GM23338 (cell line): ENCODE measurements at places on chromosomes 2 and 18. TPM values are rescaled to one million over a fixed set of nuclear protein-coding genes. Genes with fewer than 3 reads are reported as not detected.

The UBE2E3 gene
- 84.9 and 112 TPM in 2 replicates for total RNA-seq

DNA sequence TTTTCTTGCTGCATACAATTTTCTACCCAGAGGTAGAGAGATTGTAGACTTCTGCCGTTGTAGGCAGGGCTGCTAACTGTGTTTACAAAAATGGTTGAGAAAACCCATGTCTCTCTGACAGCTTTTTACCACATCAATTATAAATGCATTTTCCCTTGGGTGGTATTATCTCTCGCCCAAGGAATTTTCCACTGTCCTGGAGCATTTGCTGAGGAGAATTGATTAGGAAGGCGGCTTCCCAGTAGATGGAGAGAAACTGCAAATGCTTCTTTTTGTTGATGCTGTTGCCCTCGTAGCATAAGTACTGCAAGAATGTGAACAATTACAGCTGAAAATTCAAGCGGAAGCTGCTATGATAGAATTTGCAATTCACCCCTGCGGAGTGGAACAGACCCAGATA lies 1007.7 kb upstream of the KLHL29 start:
- H3K27ac ChIP-seq: no peak overlapping the region
- no peak overlapping the region for H3K4me3 ChIP-seq
- no peaks in the 10 kb centered on the region for H3K27me3 ChIP-seq
- H3K4me1 ChIP-seq: no peaks in the 10 kb centered on the region
- H3K36me3 ChIP-seq: no peaks in the 10 kb centered on the region; the same call in 1 of the 2 replicates

The XIRP2 gene
- 0.08 and 0.17 TPM in 2 replicates for total RNA-seq

GRCh38 chr2:190678444-190679162 lies 29.7 kb downstream of the NAB1 start:
- H3K4me1 ChIP-seq: peaks cover 54% of the 10 kb centered on the region
- H3K27me3 ChIP-seq: no peaks in the 10 kb centered on the region
- no peak overlapping the region for H3K4me3 ChIP-seq
- DNase-seq: peak; percentile 39

DNA sequence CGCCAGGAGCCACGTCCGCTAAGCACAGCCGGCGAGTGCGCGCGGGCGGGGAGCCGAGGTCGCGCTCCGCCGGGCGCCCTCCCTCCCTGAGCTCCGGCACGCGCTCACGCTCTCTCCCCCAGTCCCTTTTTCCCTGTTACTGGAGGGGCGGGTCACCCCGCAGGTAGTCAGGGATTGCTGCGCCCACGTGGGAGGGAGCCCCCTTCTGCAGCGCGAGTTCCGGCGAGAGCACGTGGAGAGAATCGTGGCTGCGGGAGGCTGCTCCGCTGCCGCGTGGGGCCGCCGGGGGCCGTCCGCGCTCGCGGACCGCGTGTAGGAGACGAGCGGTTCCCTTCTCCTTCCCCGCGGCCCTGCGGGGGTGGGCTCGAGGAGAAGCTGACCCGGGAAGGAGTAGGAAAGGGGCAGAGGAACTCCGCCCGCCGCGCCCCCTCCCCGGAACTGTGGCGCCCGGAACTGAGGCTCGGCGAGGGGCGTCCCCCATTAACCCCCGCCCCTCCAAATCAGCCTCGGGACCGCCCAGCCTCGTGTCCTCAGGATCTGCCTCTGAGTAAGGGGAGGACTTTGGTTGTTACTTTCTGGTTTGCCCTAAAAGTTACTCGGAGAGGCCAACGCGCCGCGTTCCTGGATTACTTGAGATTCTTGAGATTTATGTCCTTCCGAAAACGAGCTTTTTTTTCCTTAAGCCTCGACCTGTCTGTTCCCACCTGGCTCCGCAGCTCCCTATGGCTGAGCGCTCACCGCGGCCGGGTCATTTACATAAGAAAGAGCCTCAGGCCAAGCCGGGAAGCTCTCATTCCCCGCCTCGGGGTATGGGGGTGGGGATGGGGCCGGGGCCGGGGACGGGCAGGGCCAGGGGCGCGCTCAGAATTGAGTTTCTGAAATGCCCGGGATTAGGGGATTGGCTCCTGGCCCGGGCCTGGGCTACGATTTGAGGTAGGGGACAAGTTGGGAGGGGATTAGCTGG lies 1.1 kb downstream of the HK2 start:
- no peaks in the 10 kb centered on the region for H3K27me3 ChIP-seq
- peak overlapping the region; percentile 99 for H3K27ac ChIP-seq
- H3K36me3 ChIP-seq: no peaks in the 10 kb centered on the region
- H3K4me3 ChIP-seq: peak overlapping the region; percentile 98
- DNase-seq: peak; percentile 97

The DQX1 gene
- total RNA-seq: 0.52 and 0.74 TPM in 2 replicates

The TXNDC2 gene
- total RNA-seq: not detected in 2 replicates

The CFAP65 gene
- total RNA-seq: 0.23 and 0.38 TPM in 2 replicates

The FABP1 gene
- not detected in 2 replicates for total RNA-seq

The GATA6 gene
- not detected in 2 replicates for total RNA-seq

GRCh38 chr2:47299555-47299954 lies 103.4 kb upstream of the MSH2 start:
- H3K27ac ChIP-seq: no peak overlapping the region
- no peak overlapping the region for H3K4me3 ChIP-seq
- no peaks in the 10 kb centered on the region for H3K36me3 ChIP-seq

The GPR75 gene
- total RNA-seq: 2.3 and 4.1 TPM in 2 replicates

GRCh38 chr2:75462206-75462605 lies 98.5 kb downstream of the EVA1A start:
- no peak overlapping the region for H3K27ac ChIP-seq
- peaks cover 9% of the 10 kb centered on the region; the same call in 1 of the 2 replicates for H3K4me1 ChIP-seq
- DNase-seq: no peak
- no peaks in the 10 kb centered on the region for H3K36me3 ChIP-seq

The LYG2 gene
- total RNA-seq: 1.2 TPM in 1 of 2 replicates, not detected in the other

GRCh38 chr2:223735035-223735640 lies 102.2 kb downstream of the AP1S3 start:
- no peak overlapping the region for H3K4me3 ChIP-seq
- no peaks in the 10 kb centered on the region for H3K27me3 ChIP-seq
- no peaks in the 10 kb centered on the region for H3K4me1 ChIP-seq
- no peaks in the 10 kb centered on the region for H3K36me3 ChIP-seq

- no peaks in the 10 kb centered on the region for H3K27me3 ChIP-seq
- no peak overlapping the region for H3K4me3 ChIP-seq
- H3K36me3 ChIP-seq: no peaks in the 10 kb centered on the region
- no peak overlapping the region for H3K27ac ChIP-seq
- H3K4me1 ChIP-seq: 0 out of 2 replicates have a peak, but pooled peaks cover 2% of the 10 kb centered on the region
These were observed 40.5 kb upstream of the POLE4 start for GRCh38 chr2:74917702-74918619.

DNA sequence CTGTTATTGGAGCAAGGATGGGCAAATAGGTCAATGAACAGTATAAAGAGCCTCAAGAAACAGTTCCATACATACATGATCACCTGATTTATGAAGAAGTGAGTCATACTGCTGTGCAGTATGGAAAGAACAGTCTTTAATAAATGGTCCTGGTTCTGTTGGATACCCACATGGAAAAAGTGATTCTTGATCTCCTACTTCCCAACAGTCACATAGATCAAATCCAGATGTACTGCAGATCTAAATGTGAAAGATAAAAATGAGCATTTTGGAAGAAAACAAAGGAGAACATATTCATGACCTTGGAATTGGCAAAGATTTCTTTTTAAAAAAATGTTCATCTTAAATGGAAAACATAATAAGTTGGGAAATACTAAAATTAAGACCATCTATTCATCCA lies 75.8 kb downstream of the CCDC148 start:
- DNase-seq: no peak
- no peaks in the 10 kb centered on the region for H3K4me1 ChIP-seq

- H3K4me3 ChIP-seq: no peak overlapping the region
- no peaks in the 10 kb centered on the region for H3K36me3 ChIP-seq
- H3K27me3 ChIP-seq: no peaks in the 10 kb centered on the region
- DNase-seq: no peak
- H3K4me1 ChIP-seq: no peaks in the 10 kb centered on the region
These were observed 211.6 kb downstream of the PID1 start for GRCh38 chr2:229059331-229060033.

DNA sequence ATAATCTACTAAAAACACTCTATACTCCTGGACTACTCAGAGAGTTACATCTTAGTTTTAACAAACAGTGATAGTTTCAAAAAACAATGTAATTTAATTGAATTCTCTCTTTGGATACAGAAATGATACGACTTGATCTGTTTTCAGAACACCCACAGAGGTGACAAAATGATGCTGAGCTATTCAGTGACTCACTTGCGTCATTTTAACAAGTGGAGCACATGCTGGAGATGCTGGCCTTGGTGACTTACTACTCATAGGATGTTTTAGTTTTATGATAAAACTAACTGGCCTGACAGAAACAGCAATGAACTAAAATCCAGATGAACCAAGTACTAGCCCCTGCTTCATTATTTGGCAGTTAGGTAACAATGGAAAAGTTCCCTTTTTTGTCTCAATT lies 101.3 kb upstream of the ITGB6 start:
- H3K4me1 ChIP-seq: peaks cover 11% of the 10 kb centered on the region
- H3K36me3 ChIP-seq: no peaks in the 10 kb centered on the region
- H3K27ac ChIP-seq: no peak overlapping the region

GRCh38 chr2:190360561-190360960 lies 17.2 kb downstream of the INPP1 start:
- no peaks in the 10 kb centered on the region for H3K4me1 ChIP-seq
- no peak overlapping the region for H3K4me3 ChIP-seq
- H3K27ac ChIP-seq: no peak overlapping the region
- DNase-seq: no peak
- no peaks in the 10 kb centered on the region for H3K36me3 ChIP-seq

DNA sequence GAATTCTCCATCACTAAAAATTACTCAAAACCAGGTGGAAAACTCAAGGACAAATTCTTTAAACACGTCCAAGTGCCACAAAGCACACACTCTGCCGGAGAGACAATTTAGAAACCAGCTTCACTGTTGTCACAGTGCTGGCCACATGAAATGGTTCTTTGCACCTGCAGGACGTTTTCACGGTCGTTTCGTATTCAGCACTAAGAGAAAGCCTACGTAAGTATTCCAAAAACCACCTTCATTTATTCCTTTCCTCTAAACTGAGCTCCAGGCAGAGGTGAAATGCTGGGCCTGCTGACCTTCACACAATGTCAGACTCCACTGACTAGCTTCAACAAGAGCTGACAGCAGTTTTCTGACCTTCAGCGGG lies 680 bp downstream of the ATP5F1A start:
- no peaks in the 10 kb centered on the region for H3K27me3 ChIP-seq
- H3K27ac ChIP-seq: peak overlapping the region; percentile 68
- H3K36me3 ChIP-seq: peaks cover 25% of the 10 kb centered on the region
- DNase-seq: no peak
- peak overlapping the region; percentile 100 for H3K4me3 ChIP-seq
- peaks cover 10% of the 10 kb centered on the region for H3K4me1 ChIP-seq

- no peak overlapping the region for H3K27ac ChIP-seq
- H3K4me1 ChIP-seq: peaks cover 5% of the 10 kb centered on the region; the same call in 1 of the 2 replicates
- H3K27me3 ChIP-seq: peaks cover 32% of the 10 kb centered on the region
- H3K4me3 ChIP-seq: peak overlapping the region; percentile 78
- no peaks in the 10 kb centered on the region for H3K36me3 ChIP-seq
These were observed 491 bp downstream of the L3MBTL4 start for GRCh38 chr18:6414118-6414722.

The LDAH gene
- total RNA-seq: 25.4 and 37.5 TPM in 2 replicates

The ABCB11 gene
- total RNA-seq: not detected in 2 replicates

DNA sequence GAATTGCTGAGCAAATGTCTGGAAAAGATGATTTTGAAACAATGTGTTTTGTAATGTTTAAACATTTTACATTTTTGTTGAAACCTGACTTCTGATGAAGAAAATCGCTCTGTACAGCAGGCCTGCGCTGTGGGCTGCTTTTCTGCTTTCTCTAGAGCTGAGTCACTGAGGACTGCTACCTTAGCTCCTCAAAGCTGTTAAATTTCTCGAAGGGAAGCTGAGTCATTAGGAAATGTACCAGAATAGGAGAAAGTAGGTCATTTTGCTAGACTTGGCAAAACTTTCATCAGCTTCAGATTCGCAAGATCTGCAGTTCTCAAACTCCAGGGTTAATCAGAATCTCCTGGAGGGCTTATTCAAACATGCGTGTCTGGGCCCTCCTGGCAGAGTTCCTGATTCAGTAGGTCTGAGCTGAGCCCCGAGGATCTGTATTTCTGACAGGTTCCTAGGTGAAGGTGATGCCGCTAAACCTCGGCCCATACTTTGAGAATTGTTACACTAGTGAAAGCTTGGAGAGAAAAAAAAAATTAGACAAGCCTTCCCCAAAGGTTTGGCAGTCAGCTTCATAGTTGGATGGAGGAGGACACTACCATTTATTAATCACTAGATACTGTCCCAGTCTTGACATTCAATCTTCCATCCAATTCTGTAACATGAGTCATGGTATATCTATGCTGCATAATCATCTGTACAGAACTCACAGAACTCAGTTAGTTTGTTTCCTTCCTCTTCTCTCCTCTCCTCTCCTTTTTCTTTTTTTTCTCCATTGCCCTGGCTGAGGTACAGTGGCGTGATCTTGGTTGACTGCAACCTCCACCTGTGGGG lies 297.6 kb downstream of the PARD3B start:
- H3K36me3 ChIP-seq: no peaks in the 10 kb centered on the region
- no peak overlapping the region; the same call in 1 of the 2 replicates for H3K27ac ChIP-seq
- no peaks in the 10 kb centered on the region for H3K27me3 ChIP-seq
- DNase-seq: no peak

The SKA1 gene
- total RNA-seq: 25.1 and 25.7 TPM in 2 replicates

The TWIST2 gene
- total RNA-seq: 12.5 and 13.6 TPM in 2 replicates

The CD8B2 gene
- not detected in 2 replicates for total RNA-seq

- no peak for DNase-seq
- H3K27me3 ChIP-seq: no peaks in the 10 kb centered on the region
- no peak overlapping the region for H3K27ac ChIP-seq
- no peaks in the 10 kb centered on the region for H3K36me3 ChIP-seq
- no peak overlapping the region for H3K4me3 ChIP-seq
- H3K4me1 ChIP-seq: no peaks in the 10 kb centered on the region
These were observed 201.8 kb upstream of the GALNT5 start for GRCh38 chr2:157055660-157056199.

The CTDSP1 gene
- total RNA-seq: 14.8 and 21.8 TPM in 2 replicates

DNA sequence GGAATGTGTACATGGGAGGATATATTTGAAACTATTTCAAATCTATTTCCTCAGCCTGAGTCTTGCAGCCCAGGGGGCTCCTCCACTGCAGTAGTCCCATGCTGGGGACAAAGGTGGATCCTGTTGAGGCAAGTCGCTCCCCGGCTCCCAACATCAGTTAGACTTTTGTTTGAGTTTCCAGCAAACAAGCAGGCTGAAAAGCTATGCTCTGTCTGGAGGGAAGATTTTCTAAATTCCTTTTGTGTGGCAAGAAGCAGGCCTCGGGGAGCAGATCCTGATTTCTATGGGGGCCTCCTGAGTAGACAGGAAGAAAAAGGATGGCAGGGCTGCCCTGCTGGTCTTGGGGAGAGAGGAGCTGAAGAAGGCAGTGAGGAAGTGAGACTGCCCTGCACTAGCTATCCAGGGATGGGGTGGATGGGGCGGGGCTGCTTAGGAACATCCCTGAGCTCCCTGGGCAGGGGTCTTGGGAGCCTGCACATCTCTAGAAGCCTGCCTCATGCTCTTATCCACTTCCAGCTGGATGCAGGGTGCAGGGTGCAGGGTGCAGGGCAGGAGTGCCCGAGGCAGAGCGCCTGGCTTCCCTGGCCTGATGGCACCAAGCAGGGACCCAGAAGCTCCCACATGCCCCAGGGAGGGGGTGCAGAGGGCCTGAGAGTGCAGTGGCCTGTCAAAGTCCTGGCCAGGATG lies 6.0 kb upstream of the CIB4 start:
- no peak for DNase-seq
- no peaks in the 10 kb centered on the region; the same call in 1 of the 2 replicates for H3K4me1 ChIP-seq
- H3K27me3 ChIP-seq: no peaks in the 10 kb centered on the region
